Left lung (tissue), 14 donors: ENCODE measurements at places on chromosomes 12 and 14. TPM values are rescaled to one million over a fixed set of nuclear protein-coding genes. Genes with fewer than 3 reads are reported as not detected.

DNA sequence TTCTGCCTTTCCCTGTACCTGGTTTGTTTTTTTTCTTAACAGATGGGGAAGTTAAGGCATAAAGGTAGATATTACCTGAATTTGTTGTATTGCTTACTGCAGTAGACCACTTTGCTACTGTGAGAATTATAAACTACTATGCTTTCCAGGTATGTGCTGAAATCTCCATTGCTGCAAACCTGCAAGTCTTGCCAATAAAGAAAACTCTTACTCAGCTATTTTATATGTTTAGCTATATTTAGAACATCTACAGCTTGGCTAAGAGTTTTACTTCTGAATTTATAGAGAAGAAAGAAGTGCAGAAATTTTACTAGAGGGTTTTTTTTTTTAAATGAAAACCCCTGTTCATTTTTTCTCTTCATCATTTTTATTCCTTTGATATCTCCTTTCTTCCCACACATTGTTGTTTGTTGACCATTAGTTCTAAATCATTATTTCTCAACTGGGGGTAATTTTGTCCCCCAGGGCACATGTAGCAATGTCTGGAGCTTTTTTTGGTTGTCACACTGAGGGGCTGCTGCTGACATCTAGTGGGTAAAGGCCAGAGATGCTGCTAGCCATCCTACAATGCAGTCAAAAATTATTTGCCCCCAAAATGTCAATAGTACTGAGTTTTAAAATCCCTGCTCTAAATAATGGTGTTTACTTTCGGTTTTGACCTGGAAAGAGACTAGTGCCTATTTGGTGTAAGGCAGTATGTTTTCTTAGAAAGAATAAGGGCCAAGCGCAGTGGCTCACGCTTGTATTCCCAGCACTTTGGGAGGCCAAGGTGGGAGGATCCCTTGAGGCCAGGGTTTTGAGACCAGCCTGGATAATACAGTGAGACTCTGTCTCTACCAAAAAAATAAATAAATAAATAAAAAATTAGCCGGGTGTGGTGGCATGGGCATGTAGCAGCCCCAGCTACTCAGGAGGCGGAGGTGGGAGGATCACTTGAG lies 48.6 kb downstream of the PCNX1 start:
- no peak for DNase-seq

GRCh38 chr12:30691122-30691879 lies 4.4 kb downstream of the IPO8 start:
- no peak for DNase-seq

GRCh38 chr14:68843471-68844209 lies 50.8 kb upstream of the ZFP36L1 start:
- DNase-seq = peak; percentile 87

DNA sequence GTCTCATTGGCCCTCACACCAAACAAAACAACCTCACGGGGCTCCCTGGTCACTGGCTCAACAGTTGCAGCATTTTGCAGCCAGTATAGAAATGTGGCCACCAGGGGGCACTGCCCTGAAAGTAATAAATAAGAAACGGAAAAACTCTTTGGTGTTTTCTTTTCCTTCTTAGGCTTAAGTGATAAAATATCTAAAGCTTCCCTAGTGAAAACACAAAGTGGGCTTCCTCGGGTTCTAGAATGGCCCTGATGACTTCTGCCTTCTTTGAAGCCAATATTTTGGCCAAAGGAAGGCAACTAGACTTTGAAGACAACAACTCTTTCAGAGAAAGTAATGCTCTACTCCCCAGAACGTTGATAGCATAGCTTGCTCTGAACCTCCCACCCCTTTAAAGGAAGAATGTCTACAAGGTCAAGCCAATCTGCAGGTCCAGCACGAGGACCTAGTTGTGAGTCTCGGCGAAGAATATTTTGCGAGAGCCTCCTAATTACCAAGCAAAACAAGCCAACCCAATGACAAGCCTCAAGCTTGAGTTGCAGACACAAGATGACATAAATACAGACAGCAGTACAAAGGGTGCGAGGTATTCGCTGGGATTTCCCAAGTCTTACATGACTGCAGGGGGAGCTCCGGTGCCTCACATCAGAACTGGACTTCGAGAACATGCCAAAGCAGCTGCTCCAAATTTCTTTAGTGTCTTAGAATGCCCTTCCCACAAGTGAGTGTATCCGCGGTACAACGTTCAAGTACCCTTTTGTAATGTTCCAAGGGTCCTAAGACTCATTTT lies 2.6 kb downstream of the ITPK1 start:
- DNase-seq = peak; percentile 84

DNA sequence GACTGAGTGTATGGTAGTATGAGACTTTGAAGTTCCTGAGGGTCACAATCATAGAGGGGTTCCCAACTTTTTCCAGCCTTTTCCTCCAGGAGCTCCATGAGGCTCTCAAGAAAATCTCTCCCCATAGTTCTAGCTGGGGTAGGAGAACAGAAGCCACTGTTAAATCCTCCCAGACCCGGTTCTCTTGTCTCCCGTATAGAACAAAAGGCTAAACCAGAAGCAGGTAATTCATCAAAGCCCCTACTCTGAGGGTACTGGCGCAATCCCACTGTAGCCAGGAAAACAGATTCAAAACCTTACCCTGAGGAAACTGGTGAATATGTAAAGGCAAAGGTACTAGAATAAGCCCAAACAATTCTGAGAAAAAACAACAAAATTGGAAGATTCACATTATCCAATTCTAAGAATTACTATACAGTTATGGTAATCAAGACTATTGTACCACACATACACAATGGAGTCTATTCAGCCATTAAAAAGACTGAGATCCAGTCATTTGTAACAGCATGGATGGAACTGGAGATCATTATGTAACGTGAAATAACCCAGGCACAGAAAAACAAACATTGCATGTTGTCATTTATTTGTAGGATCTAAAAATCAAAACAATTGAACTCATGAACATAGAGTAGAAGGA lies 20.5 kb downstream of the OR8S1 start:
- no peak for DNase-seq

The NUDT14 gene
- 45.5 TPM for polyA plus RNA-seq

- DNase-seq = no peak
Measured at GRCh38 chr12:13727707-13728195, 253.7 kb downstream of the GRIN2B start.
